Subcutaneous preadipocyte (primary cell): ENCODE measurements at places on chromosomes 3 and 15. TPM values are rescaled to one million over a fixed set of nuclear protein-coding genes. Genes with fewer than 3 reads are reported as not detected.

The UPK1B gene
- total RNA-seq = not detected in 2 replicates

The PPCDC gene
- 9.2 and 10.4 TPM in 2 replicates for total RNA-seq

The NGRN gene
- total RNA-seq = 26.8 and 29.5 TPM in 2 replicates

The PKM gene
- total RNA-seq = 1,595 and 1,647 TPM in 2 replicates

The GOLGA8T gene
- not detected in 2 replicates for total RNA-seq
